Posterior vena cava (tissue), 2 donors: ENCODE measurements at places on chromosomes 5 and 9.
A peak's percentile ranks its signal among the peaks of the same experiment; 100 is the strongest.

DNA sequence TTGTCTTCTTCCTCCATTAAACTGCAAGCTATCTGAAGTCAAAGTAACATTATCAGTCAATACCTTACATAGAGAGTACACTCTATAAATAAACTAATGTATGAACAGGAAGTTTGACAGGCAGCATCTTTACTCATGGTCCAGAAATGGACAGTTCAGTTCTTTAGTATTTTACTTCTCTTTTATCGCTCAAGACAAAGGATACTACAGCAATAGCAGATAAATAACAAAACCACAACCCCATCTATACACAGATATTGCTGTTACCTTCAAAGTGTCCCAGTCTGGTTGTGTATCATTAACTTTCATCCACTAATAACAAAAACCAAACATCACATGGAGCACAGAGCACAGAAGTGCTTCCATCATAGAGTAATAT is 46.4 kb downstream of the SEMA5A start:
- DNase-seq: no peak

GRCh38 chr9:20990867-20991266 is 40.6 kb downstream of the HACD4 start:
- DNase-seq: no peak

GRCh38 chr9:86445671-86446070 is 91.5 kb upstream of the TUT7 start:
- DNase-seq: no peak

DNA sequence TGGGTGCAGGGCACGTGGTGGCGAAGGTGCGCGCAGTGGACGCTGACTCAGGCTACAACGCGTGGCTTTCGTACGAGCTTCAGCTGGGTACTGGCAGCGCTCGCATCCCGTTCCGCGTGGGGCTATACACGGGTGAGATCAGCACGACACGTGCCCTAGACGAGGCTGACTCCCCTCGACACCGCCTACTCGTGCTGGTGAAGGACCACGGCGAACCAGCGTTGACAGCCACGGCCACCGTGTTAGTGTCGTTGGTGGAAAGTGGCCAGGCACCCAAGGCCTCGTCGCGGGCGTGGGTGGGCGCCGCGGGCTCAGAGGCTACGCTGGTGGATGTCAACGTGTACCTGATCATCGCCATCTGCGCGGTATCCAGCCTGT is 2.1 kb downstream of the PCDHA2 start:
- peak; percentile 77 for DNase-seq

DNA sequence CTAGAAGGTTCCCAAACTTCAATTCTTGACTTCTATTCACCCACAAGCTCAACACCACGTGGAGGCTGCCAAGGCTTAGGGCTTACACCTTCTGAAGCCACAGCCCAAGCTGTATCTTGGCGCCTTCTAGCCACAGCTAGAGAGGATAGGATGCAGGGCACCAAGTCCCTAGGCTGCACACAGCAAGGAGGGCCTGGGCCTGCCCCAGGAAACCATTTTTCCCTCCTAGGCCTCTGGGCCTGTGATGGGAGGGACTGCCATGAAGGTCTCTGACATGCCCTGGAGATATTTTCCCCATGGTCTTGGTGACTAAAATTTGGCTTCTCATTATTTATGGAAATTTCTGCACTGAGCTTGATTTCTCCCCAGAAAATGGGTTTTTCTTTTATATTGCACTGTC is 112.5 kb downstream of the CPLANE1 start:
- no peak for DNase-seq

- DNase-seq: peak; percentile 59
Measured at GRCh38 chr9:114310471-114311450, 12.1 kb upstream of the ORM1 start.

GRCh38 chr9:130986356-130986965 is 22.5 kb upstream of the LAMC3 start:
- no peak for DNase-seq

DNA sequence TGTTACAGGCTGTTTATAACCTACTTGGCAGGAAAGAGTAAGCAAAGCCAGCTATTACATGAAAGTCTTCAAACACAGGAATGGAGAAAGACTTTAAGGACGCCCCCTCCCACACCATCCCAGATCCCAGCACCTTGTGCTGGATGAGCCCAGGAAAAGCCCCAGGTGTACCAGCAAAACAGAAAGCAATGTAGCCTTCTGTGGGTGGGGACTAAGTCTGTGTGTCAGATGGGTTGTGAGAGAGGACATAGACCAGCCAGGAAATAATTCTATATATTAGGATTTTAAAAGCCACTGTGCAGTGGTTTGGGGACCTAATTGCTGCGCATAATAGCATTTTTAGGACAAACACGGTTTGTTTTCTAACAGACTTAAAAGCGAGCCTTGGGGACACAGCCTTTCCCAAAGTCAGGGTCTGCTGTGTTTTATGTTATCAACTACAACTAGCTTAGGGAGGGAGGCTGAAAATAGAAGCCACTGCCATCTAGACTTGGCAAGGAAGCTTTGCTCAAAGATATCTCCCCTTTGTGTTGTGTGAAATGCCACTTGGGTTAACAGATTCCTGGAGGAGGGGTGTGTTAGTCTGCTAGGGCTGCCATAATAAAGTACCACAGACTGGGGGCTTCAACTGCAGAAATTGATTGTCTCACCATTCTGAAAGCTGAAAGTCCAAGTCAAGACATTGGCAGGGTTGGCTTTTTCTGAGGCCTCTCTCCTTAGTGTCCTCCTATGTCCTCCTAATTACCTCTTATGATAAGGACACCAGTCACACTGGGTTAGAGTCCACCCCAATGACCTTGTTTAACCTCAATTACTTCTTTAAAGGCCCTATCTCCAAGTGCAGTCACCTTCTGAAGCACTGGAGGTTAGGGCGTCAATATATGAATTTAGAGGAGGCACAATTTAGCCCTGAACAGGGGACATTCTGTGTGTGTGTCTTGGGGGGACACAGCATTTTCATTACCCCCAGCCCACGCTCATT is 17.2 kb upstream of the UBE2QL1 start:
- DNase-seq: no peak

GRCh38 chr5:57004800-57005199 is 52.9 kb upstream of the MIER3 start:
- no peak for DNase-seq

DNA sequence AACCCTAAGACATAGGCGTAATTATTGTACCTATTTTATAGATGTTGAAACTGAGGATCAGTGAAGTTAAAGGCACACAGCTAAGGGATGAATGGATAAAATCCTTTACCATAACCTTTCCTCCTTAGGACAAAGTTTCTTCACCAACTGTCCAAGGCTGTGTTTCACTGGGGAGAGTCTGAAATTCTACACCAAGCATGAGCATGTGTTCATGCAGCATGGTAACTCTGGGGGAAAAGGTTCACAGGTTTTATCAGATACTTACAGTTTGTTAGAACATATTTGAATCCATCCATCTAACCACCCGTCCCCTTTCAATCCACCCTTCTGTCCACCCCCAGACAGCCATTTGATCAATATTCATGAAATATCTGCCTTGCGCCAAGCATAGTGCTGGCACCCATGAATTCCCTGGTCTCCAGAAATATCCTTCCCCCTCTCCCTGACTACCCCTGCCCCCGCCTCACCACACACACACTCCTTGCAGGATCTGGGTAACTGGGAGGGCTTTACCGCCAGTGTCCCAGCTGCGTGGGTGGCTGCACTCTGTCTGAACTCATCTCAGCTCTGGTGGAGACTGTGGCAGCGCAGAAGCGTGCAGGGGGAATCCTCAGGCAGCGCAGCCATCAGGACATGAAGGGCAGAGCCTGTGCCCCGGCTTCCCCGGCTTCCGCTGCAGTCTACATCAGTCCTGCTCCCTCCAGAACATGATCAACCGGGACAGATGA is 6.3 kb upstream of the KCNIP1 start:
- no peak for DNase-seq

GRCh38 chr9:136340356-136341041 is 13.2 kb downstream of the GPSM1 start:
- no peak for DNase-seq

GRCh38 chr9:79663878-79664277 is 92.1 kb downstream of the TLE4 start:
- DNase-seq: no peak

GRCh38 chr9:5950261-5950660 is 59.6 kb downstream of the MLANA start:
- DNase-seq: no peak

DNA sequence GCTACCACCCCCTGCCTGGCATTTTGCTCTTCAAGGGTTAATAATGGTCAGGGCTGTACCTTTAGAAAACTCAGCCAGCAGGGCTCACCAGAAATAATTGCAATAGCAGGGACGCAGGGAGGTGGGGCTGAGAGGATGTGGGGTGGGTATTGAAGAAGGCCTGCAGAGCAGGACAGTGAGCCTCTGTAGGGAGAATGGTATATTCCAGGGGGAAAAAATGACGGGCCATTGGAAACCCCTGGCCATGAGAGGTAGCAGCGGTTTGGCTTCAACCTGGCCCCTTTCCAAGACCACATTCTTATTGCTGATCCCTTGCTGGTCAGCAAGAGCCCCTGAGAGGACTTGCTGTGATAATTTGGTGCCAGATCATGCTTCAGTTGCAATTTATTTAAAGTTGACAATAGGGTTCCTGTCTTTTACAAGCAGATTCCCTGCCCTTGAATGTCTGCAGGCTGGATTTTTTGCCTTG is 36.7 kb upstream of the CTNNA1 start:
- no peak for DNase-seq

GRCh38 chr5:177066224-177066623 is 20.5 kb upstream of the FGFR4 start:
- no peak for DNase-seq

- no peak for DNase-seq
Measured at GRCh38 chr9:91571036-91571435, 147.4 kb upstream of the NFIL3 start.

DNA sequence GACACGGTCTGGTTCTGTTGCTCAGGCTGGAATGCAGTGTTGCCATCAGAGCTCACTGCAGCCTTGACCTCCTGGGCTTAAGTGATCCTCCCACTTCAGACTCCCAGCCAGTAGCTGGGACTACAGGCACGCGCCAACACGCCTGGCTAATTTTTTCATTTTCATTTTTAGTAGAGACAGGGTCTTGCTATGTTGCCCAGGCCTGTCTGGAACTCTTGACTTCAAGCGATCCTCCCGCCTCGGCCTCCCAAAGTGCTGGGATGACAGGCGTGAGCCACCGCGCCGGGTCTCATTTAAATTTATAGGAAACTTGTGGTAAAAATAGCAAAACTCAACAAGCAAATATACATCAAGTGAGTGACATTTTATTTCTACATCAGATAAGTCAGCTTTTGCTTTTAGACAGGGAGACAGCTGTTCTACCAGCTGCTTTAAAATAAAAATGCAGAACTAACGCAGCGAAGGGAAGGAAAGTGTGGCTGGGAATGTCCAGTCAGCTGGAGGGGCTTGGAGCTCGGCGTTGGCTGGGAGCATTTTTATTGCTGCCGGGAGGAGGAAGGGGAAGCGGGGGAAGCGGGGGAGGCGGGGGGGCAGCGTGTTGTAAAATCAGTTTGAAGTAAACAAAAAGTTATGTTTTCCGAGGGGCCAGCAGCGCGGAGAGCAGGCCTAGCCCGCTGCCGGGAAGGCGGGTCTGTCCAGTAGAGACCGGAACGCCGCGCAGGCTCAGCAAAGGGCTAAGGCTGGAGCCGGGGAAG is 707 bp upstream of the ZFYVE16 start:
- DNase-seq: peak; percentile 75

DNA sequence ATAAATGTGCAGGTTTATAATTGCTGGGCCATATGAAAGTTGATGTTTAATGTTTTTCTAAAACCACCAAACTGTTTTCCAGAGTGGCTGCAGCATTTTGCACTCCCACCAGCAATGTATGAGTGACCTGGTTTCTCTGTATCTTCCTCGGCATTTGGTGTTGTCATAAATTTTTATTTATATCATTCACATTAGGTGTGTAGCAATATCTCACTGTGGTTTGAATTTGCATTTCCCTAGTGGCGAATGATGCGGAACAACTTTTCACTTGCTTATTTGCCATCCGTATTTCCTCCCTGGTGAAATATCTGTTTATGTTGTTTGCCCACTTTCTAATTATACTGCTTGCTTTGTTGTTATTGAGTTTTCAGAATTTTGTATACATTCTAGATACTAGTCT is 295.7 kb upstream of the TUT7 start:
- DNase-seq: no peak

DNA sequence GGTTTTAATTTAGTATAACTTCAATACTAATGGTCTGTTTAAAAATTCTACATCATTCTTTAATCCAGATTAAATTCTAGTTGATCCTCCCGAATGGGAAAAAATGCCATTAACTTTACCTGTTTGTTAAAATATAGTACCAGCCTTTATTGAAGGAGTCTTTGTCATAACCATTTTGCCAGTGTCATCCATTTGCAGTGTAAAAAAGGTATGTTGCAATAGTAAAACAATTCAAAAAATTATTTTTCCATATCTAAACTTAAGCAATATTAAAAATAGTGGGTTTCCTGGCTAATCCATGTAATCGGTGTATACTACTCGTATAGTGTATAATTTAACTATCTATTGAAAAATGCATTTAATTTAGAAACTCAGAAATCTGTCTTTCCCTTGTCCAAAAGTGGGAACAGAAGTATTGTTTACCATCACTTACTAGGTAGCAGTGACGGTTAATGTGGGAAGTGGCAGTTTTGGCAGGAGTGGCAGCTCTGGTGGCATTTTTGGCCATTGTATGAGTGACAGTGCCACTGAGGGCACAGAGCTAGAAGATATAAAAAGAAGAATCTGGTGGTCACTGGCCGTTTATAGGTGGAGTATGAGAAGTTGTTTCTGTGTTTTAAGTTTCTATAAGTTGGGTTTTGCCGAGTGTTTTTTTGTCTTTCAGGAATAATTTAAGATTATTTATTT is 1.9 kb downstream of the AP3S1 start:
- DNase-seq: no peak

- no peak for DNase-seq
Measured at GRCh38 chr5:124550731-124551130, 195.7 kb downstream of the ZNF608 start.

DNA sequence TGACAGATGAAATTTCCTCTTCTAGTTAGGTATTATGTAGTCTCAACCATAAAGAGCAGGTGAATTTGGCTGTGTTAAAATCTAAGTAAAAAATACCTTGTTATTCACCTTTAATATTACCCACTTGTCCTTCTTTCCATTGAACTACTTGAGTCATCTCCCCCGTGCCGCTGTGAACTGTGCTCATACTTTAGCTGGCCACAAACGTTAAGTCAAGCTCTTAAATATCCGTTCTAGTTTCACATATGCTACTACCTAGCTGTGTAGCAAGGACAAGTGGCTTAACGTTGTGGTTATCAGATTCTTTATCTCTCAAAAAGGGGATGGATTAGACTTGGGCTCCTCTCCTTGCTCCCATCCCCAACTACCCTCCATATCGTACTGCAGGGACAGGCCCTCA is 110.4 kb downstream of the EFNA5 start:
- no peak for DNase-seq
